ENCODE measurements at places on chromosomes 2 and 18.

DNA sequence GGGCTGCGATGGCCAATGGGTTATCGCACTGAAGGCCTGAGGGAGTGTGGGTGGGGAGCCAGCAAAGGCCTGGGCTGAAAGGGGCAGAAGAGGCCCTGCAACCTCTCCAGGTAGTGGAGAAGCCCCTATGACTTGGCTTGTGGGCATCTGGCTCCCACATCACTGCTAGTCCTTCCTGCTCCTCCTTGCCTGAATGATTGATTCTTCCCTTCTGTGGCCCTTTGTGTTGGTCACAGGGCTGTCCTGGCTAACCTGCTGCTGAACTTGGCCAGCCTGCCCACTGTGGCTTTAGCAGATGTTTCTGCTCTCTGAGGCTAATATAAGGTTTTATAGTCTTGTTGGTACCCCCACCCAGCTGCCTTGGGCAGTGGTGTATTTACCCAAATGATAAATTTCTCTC lies 136.2 kb upstream of the ALPP start:
- DNase-seq, result no peak

DNA sequence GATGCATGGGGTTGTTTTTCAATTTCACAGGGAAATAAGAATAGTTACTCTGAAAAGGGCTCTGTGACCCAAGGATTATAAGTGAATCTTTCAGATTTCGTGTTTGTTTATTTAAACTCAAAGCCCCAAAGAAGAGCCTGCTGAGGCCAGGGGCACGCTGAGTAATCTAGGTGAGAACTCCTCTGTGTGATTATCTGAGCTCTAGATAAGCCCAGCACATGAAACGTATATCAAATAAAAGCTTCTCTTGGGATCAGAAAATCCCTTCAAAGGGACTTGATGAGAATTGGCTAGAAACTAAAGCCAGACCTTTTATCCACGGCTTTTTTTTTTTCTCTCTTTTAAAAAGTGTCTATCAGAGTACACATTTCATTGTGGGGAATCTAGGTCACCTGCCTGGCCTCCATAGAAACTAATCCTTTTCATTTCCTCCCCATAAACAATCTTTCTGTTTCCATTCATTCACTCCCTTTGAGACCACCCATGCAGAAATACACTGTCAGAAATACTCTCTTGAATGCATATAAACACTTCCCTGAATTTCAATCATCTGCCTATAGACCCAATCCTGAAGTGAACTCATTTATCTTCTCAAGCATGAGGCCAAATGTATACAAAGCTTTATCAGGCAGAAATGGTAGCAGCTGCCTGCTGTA lies 137.4 kb downstream of the RIT2 start:
- DNase-seq, result no peak

DNA sequence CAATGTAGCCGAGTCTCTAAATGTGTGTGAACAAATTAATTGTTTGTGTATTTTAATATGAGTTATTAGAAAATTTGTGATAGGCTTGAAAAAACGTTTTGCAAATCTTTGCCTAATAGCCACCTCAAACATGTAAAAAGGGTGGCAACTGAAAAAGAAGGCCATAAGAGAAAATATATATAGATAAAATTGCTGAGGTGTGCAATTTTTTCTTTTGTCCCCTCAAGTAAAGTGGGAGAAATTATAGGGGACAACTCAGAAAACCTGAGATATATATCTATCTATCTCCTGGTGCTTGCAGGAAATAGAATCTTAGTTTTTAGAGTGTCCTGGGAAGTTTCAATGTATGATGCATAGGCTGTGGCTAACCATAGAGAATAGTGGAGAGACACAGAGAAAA lies 201.4 kb upstream of the LRP1B start:
- no peak for DNase-seq

- DNase-seq, result peak; percentile 20
These were observed 108.2 kb upstream of the ERBB4 start for GRCh38 chr2:212646698-212647366.

- no peak for DNase-seq
These were observed 246.3 kb upstream of the COL3A1 start for GRCh38 chr2:188727846-188728245.
